ENCODE measurements at places on chromosomes 5 and 9.
A peak's percentile ranks its signal among the peaks of the same experiment; 100 is the strongest.

GRCh38 chr9:135609366-135609955 lies 29.9 kb downstream of the GLT6D1 start:
- DNase-seq: no peak

DNA sequence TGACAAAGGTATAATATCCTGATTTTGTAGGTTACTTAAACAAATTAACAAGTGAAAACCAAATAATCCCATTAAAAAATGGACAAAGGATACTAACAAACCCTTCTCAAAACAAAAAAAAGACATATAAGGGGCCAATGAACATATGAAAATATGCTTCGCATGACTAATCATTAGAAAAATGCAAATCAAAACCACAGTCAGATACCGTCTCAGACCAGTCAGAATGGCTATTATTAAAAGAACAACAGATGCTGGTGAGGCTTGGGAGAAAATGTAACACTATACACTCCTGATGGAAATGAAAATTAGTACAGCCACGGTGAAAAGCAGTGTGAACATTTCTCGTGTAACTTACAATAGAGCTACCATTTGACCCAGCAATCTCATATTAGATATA lies 1542.2 kb upstream of the CDH9 start:
- no peak for DNase-seq

DNA sequence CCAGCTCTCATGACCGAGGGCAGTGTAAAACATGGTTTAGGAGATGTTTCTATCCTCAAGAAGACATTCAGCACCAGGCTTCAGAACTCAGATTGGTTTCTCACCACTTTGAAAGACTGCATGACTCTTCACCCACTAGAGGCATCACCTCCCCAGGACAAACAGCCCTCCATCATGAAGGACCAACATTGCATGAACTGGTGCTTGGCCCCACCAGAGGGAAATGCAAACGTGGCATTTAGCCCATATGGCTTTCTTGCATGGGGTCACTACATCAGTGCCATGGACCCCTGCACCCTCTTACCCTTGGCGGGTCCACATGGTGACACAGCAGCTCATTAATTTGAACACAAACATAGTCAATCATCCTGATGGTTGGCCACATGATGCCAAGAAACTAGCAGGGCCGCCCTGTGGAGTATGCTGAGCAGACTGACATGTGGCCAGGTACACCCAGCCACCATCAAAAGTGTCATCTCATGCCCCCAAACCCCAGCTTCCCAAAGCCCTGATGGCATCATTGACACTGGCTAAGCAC lies 129.5 kb upstream of the FSTL4 start:
- no peak for DNase-seq

DNA sequence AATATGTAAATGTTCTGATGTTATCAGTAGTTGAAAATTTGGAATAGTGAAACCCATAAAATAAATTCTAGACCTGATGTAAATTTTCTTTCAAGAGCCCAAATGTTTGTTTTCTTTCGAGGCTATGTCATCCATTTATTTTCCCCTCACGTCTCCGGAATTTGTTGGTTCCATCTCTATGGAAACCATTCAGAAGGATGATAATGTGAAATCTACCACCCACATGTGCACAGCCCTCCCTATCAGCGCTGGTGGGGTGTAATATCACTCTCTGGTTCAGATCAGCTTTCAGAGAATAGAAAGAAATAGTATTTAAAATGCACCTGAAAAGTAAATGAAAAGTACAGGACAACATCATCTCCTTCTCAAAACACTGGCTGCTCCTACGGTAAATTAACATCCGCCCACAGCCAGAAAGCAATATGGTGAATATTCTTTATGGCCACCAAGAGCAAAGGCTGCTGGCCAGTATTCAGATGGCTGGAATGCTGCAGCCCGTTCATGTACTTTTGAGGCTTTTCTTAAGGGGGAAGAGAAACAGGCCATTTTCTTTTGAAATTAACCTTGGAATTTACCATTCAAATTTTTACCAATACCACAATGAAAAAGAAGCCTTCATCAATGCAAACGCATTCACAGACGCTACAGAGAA lies 28.5 kb downstream of the GLDC start:
- no peak for DNase-seq

DNA sequence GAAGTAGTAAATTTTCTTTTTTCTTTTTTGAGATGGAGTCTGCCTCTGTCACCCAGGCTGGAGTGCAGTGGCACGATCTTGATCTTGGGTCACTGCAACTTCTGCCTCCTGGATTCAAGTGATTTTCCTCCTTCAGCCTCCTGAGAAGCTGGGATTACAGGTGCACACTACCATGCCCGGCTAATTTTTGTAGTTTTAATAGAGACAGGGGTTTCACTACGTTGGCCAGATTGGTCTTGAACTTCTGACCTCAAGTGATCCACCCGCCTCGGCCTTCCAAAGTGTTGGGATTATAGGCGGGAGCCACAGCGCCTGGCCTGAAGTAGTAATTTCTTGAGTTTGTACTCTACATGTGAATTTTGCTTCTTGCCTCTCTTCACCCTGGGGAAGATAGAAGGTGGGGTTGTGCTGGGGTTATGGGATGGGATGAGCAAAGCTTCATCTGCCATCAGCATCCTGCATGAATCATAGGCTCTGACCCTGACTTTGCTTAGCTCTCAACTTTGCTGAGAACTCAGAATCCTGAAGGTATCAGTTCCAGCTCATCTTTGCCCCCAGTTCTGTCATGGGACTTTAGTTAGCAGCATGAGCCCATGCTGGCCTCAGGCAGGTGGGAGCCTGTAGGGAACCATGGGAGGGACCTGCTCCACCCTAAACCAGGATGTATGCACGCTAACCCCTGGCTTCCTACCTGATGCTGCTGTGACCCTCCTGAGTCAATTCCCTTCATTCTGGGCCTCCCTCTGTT lies 9.3 kb upstream of the CCL21 start:
- no peak for DNase-seq

- no peak for DNase-seq
Measured at GRCh38 chr5:25618821-25619220, 974.0 kb upstream of the CDH10 start.

DNA sequence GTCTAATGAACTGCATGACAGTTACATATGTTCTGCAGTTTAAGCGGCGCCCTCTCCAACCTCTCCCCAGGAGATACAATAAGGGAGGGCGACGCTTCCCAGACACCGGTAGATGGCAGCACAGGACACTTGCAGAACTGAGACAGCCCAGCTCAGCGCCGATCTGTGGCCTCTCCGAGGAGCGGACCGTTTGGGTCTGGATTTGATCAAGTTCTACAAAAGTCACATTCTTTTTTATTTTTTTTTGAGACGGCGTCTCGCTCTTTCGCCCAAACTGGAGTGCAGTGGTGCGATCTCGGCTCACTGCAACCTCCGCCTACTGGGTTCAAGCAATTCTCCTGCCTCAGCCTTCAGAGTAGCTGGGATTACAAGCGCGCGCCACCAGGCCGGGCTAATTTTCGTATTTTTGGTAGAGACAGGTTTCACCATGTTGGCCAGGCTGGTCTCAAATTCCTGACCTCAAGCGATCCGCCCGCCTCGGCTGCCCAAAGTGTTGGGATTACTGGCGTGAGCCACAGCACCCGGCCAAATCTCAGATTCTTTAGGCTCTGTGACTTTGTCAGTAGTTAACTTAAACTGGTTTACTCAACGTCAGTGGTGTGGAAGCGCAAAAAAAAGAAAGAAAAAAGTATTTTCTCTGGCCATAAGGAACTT lies 1.4 kb upstream of the ATOSB start:
- DNase-seq: peak; percentile 91

DNA sequence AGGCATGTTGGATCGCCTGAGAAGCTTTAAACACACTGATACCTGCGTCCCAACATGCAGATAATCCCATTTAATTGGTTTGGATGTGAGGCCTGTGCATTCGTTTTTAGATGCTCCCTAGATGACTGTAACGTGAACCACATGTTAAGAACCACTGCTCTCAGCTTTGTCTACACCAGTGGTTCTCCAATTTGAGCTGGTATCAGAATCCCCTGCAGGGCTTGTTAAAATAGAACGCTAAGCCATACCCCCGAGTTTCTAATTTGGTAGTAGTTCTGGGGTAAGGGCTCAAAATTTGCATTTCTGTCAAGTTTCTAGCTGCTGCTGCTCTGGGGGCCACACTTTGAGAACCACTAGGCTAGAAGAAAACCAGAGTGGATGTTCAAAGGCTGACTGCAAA lies 74.7 kb downstream of the S1PR3 start:
- DNase-seq: no peak

- DNase-seq: no peak
Measured at GRCh38 chr5:54993318-54993717, 7.9 kb upstream of the ESM1 start.

DNA sequence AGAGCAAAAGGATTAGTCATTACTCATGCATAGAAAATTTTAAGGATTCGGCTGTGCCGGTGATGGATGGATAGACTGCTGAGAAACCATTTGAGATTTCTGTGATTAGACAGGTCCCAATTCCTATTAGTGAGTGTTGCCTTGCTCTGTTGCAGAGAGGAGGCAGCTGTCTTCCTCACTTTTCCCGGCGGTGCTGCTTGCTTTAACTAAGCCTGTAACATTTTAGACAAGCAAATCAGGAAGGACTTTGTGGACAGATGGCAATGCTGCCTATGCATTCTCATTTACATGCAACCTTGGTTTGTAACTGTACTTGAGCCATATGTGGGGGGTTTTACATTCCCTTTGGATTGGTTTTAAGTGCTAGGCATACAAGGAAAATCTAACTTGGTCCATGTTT lies 1176.3 kb downstream of the CDH18 start:
- DNase-seq: no peak

DNA sequence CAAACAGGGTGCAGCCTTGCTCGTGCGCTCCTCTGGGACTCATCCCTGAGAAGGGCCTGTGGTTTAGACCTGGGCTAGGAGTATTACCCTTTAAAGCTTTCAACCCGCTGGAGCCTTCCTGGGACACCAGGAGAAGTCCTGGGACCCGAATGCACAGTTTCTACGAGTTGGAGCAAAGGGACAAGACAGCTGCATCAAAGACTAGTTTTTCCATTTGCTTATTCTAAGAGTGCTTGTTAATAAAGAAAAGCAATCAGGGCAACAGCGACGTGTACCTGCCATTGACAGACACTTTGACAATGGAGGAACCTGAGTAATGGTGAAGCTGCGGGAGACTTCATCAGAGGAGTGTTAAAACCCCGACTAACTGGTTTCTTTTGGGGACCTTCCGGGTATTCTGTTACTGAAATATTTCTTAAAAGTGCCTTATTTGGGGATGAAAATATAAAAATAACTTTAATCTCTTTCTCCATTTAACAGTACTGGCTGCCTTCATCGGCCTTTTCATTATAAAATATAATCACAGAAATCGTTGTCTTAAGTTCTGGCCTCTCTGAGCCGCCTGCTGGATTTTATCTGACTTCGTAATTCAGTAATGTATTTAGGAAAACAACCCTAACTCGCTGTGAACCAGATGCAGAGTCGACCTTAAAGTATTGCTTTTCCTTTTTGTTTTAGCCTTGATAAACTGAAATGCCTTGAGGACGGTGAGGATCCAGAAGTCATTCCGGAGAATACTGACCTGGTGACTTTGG lies 732 bp downstream of the SNAPC3 start:
- no peak for DNase-seq

DNA sequence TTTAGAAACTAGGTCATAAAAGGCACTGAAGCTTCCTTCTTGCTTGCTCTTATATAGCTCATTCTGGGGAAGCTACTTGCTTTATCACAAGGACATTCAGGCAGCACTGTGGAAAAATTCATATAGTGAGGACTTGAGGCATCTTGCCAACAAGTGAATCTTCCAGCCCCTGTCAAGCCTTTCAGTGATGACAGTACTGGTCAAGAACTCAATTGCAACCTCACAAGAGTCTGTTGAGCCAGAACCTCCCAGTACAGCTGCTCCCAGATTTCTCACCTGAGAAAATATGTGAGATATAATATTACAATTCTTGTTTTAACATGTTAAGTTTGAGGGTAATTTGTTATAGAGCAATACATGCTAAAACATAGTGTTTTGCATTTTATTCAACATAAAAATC lies 2011.0 kb upstream of the NUDT12 start:
- DNase-seq: no peak

GRCh38 chr5:172090976-172091547 lies 84.6 kb upstream of the FBXW11 start:
- no peak for DNase-seq

DNA sequence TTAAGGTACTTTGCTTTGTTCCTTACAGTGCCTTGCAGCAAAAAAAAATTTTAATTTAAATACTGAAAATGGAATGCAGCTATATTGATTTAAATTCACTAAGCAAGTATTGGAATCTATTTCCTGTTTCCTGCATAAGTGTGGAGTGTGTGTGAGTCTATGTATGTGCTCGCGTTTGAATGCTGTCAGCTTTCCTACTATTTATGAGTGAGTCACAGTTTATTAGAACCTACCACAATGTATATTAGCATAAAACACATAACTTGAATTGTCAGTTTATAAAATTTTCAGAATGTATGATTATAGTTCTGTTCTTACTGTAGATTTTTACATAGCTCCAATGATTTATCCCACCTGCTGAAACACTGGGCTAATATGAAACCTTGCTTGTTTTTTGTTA lies 302.1 kb downstream of the NR2F1-AS1 start:
- no peak for DNase-seq

DNA sequence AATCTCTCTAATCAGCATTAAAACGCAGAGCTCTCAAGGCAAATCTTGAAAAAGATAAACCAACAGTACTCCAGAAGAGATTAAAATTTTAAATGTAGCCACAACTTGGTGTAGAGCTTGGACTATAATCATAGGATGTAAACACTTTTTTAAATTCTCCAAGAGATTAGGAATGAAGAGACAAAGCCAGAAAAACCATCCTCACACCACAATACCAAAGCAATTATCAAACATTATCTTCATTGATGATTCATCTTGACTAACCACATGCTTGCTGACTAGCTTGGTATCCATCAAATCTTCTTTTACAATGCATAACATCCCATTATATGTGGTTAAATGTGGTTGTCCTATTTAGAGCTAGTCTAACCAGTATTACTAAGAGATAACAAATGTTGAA lies 815.1 kb downstream of the TLE1 start:
- DNase-seq: no peak

- DNase-seq: no peak
Measured at GRCh38 chr5:159133041-159133741, 33.5 kb upstream of the EBF1 start.

GRCh38 chr9:72749276-72749675 lies 203.6 kb downstream of the ALDH1A1 start:
- DNase-seq: no peak

GRCh38 chr9:26813247-26813646 lies 79.4 kb downstream of the CAAP1 start:
- no peak for DNase-seq

- no peak for DNase-seq
Measured at GRCh38 chr9:129907201-129907600, 71.9 kb downstream of the USP20 start.

DNA sequence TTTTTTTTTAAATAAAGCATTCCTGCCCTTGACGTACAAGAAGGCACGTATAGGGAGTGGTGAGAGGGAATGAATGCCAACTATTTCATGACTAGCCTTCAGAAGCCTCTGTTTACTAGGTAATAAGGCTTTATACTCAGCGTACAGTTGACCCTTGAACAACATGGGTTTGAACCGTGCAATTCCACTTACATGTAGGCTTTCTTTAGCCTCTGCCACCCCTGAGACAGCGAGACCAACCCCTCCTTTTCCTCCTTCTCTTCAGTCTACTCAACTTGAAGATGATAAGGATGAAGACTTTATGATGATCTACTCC lies 22.5 kb downstream of the CDC42SE2 start:
- DNase-seq: no peak
